ENCODE measurements at places on chromosomes 1 and 21.

DNA sequence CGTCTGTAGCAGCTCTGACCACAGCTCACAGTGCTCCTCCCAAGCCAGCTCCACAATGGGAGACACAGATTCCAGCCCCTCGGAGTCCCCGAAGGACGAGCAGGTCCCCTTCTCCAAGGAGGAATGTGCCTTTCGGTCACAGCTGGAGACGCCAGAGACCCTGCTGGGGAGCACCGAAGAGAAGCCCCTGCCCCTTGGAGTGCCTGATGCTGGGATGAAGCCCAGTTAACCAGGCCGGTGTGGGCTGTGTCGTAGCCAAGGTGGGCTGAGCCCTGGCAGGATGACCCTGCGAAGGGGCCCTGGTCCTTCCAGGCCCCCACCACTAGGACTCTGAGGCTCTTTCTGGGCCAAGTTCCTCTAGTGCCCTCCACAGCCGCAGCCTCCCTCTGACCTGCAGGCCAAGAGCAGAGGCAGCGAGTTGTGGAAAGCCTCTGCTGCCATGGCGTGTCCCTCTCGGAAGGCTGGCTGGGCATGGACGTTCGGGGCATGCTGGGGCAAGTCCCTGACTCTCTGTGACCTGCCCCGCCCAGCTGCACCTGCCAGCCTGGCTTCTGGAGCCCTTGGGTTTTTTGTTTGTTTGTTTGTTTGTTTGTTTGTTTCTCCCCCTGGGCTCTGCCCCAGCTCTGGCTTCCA, 22.9 kb upstream of the VPS13D start:
- no peak for ATAC-seq

- no peak for ATAC-seq
Measured at GRCh38 chr1:160996178-160996577, 24.8 kb downstream of the F11R start.

GRCh38 chr1:26099780-26100179, 11.8 kb upstream of the PDIK1L start:
- ATAC-seq: no peak

- peak; percentile 93 for ATAC-seq
Measured at GRCh38 chr1:27858072-27858948, 14.0 kb upstream of the THEMIS2 start.

GRCh38 chr1:192878249-192878648, 69.4 kb downstream of the RGS2 start:
- no peak for ATAC-seq

DNA sequence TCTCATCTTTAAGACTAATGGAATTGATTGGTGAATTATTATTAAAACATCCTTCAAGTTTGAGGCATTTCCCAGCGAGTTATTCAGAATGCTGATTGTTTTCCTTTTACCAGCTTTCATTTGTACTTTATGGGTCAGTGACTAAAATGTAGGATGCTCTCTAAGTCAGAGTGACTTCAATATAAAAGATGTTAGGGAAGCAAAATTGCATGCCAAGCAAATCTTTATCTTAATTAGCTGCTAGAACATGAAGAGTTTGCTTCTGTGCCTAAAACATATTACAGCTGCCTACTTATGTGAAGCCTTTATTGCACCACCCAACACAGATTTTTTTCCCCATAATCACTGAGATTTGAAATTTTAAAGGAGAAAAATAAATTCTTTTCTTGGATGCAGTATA, 79.8 kb upstream of the CYYR1 start:
- no peak for ATAC-seq

DNA sequence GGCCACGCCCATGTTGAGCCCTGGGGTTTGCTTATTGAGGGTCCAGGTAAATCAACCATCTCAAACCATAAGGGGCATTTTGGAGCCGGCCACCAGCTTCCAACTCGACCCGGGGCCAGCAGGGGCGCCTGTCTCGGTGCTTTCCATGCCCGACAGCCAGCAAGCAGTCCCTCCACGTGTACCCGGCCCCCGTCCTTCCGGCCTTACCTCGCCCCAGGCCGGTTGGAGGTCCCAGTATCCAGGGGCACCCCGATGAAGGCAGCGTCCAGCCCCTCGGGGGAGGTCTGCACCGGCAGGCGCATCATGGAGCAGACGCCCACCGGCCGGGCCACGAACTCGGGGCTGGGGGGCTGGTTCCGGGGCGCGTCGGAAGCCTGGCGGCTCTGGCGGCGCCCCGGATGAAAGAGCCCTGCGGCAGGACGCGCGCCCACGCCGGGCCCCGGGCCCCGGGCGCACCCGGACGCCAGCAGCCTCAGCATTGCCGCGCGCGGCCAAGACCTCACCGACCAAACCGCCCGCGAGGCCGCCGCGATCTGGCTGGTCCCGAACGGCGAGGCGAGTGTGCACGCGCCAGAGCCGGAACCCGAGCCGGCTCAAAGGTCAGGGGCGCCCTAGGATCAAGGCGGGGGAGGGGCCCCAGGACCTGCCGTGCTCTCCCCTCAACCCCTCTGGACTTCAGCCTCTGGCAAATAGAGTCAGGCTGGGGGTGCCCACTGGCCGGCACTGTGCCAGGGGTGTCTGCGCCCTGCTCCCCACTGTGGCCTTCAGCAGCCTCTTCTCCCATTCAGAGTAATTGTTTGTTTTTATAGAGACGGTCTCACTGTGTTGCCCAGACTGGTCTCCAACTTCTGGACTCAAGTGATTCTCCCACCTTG, at the start of gene AGMAT:
TSS of gene AGMAT (minus strand) at position 563 of the 875 bp plus-strand sequence. CDS start at position 479, 84 bp downstream.
- peak; percentile 83 for ATAC-seq

- ATAC-seq: no peak
Measured at GRCh38 chr1:205505791-205506190, 1.3 kb downstream of the CDK18 start.

DNA sequence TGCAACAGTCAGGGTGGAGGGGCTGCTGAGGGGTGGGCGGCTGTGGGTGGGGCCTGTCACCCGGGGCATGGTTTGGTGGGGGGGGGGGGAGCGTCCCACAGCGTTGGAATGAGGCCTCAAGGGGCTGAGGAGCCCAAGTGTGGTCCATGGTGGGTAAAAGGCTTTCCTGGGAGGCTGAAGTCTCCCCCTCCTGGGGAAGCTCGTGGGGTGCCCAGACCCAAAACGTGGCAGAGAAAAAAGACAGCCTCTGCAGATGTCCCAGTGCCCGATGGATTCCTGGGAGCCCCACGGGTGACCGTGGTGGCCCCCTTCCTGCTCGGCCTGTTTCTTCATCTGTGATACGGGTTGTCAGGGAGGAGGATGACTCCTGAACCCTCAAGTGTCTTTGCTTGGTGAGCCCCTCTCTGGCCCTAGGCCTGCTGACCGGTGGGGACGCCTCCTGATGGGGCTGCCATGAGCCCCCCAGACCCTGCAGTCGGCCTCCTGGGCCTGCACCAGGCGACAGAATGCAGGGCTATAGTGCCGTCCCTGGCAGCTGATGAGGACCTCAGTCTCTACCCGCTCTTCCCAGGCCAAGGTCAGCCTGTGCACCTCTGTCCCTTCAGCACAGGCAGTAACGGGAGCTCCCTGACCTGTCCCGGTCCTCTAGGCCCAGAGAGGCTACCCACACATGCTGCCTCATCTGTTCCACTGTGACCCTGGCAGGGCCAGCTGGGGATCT, 1.1 kb downstream of the OBSCN start:
- ATAC-seq: no peak

DNA sequence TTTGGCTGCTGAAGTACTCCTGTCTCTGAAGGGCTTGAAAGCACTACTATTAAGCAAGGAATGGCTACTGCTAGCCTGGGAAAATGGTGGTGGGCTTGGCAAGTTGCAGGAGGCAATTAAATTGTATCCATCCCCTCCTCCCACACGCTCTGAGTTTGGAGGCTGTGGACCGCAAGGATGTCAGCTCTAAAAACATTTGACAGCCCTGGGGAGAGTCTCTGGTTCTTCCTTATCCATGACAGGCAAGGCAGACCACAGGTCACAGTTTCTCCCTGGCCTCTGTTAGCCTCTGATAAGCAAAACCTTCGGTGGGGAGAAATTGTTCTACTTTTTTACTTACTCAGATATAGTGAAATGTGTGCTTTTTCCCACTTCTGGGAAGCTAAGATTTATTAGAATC, 46.6 kb downstream of the S1PR1 start:
- ATAC-seq: no peak

DNA sequence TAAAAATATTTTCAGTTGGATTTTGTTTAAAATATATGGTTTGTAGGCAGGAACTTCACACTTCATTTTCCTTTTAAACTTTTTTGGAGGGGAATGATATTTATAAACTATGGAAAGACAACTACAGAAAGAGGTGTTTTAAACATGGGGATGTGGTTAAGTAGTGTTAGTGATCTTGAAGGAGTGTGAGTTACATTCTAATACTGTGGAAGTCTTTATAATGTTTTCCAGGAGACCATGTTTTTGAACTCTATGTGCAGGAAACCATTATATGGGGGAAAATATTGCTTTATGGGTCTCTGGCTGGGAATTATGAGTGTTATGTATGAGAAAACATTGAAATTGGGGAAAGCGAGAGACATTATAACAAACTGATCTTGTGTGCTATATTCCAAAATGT, 35.8 kb upstream of the COL24A1 start:
- no peak for ATAC-seq

- ATAC-seq: no peak
Measured at GRCh38 chr1:167456524-167456923, 61.8 kb downstream of the CD247 start.

GRCh38 chr1:118257946-118258345, 72.9 kb upstream of the SPAG17 start:
- ATAC-seq: no peak

GRCh38 chr1:65279070-65279779, 30.1 kb upstream of the DNAJC6 start:
- no peak for ATAC-seq

DNA sequence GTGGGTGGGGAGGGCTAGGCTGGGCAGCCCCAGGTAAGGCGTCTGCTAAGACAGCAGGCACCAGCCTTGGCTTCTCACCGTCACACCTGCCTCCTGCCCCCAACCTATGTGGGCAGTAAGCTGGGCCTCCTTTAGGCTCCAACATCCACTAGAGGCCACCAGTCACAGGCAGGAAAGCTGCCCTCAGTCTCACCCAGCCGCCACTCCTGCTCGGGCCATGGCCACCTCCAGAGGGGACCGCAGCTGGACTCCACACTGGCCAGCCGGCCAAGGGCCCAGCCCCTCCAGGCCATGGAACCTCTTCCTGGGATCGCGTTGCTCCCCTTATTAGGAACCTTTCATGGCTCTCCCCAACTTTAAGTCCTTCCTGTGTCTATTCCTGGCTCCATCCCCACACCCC, 74.5 kb downstream of the MRPL37 start:
- no peak for ATAC-seq

- no peak for ATAC-seq
Measured at GRCh38 chr1:229624521-229625070, 1.3 kb downstream of the TAF5L start.

DNA sequence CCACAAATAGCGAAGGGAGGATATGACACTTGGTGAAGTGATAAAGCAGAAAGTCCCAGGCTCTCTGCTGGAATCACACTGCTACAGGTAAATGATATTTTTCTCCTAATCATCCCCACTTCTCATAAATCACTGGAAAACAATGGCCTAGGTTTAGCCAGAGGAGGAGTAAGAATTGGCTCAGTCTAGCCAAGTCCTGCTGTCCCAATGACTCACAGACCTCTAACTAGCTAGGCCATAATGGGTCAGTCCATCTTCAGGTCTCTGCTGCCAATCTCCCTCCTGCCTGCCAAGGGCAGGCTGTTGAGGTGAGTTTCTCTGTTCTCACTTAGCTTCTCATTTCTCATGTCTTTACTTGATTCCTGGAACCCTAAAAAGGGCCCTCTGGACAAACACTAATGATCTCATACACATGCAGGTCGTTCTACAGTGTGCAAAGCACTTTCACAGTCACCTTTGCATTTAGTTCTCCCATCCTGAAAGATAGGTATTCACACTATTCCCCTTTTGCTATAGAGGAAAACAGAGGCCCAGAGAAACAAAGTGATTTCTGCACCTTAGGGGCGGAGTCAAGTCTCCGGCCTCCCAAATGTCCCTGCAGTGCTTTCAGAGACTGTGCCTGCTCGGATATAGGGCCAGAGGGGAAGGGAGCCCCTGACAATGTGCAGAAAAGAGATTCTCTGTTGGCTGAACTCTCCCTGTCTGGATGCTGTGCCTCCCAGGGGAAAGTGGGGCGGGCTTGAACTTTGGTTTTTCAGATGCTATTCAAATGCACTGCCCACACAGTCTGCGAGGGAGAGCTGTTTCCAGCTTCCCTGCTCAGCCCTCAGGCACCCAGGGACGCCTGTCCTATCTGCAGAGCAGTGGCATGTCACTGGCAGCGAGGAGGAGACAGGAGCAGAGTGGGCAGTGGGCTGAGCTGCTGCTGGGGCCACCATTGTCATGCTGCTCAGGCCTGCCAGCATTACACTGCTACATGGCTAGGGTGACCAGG, 3.9 kb upstream of the CDK18 start:
- no peak for ATAC-seq

GRCh38 chr1:209375671-209376365, 207.7 kb upstream of the CAMK1G start:
- no peak for ATAC-seq

GRCh38 chr1:183012301-183012994, 10.8 kb upstream of the LAMC1 start:
- ATAC-seq: no peak

DNA sequence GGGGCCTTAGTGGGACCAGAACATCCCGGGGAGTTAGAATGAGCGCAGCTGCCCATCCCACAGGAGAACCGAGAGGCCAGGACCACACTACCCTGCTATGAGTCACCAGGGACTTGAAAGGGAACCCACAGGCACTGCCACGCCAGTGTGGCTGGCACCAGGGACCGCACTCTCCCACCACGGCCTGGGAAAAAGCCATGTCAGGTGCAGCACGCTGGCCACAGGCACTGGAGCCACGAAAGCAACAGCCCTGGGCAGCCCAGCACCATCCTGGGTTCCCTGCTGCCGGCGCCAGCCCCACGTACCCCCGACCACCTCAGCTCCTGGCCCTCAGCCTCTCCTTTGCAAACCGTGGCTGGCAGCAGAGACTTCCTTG, 14.1 kb upstream of the TMEM240 start:
- no peak for ATAC-seq

DNA sequence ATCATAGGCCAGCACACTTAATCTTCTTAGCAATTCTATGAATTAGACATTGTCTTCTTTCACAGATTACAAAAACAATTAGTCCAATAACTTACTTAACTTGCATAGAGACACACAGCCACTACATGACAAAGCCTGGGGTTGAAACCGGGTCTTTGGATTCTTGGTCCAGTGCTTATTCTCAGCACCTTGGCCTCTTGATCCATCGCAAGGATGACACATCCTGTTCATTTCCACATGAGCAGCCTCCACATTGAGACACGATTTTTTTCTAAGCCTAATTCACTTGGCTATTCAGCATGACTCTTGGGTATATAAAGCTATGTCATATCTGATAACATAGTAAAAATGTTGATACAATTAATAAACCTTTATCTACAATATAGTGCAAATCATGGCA, 221.0 kb upstream of the FOXD3 start:
- ATAC-seq: no peak

DNA sequence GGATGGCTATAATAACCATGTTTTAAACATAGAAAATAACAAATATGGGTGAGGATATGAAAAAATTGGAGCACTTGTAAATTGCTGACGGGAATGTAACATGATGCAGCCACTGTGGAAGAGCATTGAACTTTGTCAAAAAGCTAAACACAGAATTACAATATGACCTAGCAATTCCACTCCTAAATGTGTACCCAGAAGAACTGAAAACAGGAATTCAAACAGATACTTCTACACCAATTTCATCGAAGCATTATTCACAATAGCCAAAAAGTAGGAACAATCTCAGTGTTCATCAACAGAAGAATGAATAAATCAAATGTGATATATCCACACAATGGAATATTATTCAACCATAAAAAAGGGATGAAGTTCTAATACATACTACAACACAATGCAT, 32.7 kb upstream of the COA6 start:
- no peak for ATAC-seq

All from activated CD4-positive, CD25-positive, alpha-beta regulatory T cell treated with anti-CD3 and anti-CD28 coated beads, Interleukin-2, amount 50 U/mL, for 24 hours (primary cell).